Stimulated activated CD4-positive, alpha-beta T cell treated with anti-CD3 and anti-CD28 coated beads, Interleukin-15, amount 100 ng/mL, for 1 hour (primary cell): ENCODE measurements at places on chromosomes 1 and 21.

- DNase-seq, result no peak
Measured at GRCh38 chr1:14977338-14977931, 176.1 kb upstream of the TMEM51 start.

DNA sequence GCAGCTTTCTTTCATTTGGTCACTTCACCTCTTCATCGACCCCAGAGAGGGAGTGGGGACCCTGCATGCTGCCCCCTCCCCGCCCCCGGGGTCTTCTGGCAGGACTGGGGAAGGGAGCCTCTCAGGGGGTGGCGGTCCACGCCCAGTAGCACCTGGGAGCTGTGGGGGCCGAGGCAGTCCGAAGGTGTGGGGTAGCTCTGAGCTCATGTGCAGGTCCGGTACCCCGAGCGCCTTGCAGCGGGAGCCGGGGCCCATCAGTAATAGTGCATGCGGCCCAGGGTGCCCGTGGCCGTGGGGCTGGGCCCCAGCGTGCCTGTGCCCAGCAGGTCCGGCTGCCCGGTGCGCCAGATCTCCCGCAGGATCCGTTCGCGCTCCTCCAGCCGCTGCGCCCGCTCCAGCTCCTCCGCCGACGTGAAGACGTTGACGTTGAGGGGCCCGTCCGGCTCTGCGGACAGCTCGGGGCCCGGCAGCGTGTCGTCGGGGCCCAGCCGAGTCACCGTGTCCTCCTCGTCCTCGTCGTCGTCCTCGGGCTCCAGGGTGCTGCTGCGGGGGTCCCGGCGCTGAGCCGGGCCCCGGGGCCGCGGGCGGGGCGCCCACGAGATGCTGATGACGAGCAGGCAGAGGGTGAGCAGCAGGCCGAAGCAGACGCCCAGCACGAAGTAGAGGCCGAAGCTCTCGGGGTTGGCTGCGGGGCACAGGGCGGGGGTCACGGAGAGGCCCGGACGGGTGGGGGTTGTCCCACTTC, 1.2 kb downstream of the EVA1B start:
- no peak for DNase-seq

DNA sequence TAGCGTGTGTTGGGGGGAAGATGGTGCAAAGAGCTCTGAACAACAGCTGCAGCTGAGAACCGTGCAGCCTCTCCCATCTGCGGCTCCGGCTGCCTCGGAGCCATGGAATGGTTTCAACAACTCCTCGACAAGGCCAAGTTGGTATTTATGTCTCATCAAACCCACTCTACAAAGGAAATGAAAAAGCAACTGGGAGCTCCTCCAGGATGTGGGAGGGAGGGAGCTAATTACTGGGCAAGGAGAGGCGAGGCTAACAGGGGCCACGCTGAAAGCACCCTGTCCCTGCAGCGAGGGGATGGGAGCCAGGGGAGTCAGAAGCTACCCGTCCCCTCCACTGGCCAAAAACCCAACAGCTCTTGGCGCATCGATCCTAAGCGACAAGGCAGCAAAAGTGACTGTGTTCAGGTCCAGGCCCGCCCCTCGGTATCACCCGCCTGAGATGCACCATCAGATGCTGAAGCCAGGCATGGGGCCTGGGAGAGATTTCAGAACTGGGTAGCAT, 63.1 kb downstream of the ACOT7 start:
- no peak for DNase-seq

DNA sequence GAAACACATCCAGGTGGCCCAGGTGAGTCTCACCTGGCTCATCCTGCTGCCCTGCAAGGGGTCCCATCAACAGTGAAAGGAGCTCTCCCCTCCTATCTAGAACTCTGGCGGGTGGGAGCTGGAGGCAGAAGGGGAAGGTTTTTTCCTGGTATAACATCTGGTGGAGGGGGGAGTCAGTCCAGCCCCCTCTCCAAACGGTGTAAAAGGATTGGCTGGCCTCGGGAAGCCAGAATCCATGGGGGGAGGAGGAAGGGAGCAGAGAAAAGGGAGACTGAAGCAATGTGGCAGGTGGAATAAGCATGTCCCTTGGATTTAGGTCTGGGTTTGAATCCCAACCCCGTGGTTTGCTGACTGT, 1.2 kb upstream of the CAMK2N1 start:
- no peak for DNase-seq

- no peak for DNase-seq
Measured at GRCh38 chr1:180171691-180172090, 17.0 kb downstream of the QSOX1 start.

GRCh38 chr1:178411756-178412399, 84.9 kb downstream of the CLEC20A start:
- DNase-seq, result no peak

GRCh38 chr1:115156826-115157468, 67.6 kb upstream of the TSPAN2 start:
- no peak for DNase-seq

DNA sequence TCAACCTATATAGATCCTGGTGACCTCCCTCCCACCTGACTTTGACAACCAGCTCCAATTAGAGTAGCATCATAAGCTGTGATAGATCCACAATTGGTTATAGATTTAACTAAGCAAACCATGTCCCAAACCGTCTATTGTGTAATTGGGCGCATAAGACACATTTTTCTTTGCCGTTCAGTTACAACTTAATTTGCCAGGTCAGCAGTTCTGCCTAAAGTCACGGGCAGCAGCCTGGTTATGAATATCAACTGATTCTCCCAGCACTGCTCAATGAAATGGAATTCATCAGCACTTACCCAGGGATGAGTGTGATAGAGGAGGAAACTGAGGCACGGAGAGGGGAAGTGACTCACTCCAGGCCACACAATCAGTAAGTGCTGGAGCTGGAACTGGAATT, 73.4 kb downstream of the KLHDC7A start:
- DNase-seq, result no peak

GRCh38 chr1:36539526-36539925, 56.8 kb upstream of the CSF3R start:
- DNase-seq, result no peak

- DNase-seq, result no peak
Measured at GRCh38 chr1:116991918-116992317, 9.6 kb upstream of the CD101 start.

DNA sequence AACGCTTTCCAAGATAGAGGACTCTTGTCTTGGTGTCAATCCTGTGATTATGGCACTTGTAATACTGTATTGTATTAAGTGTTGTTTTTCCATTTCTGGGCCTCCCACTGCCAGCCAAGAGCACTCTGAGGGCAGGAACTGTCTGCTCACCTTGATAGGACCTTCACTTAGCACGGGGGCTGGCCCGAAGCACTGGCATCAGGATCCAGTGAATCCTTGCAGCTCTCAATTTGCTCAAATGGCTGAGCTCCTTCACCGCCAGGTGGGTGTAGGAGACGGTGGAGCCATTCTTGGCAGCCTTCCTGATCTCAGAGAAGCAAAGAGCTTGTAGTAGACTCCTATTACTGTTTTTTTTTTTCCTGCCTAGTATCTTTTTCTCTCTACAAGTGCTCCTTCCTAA, 17.7 kb downstream of the MECR start:
- no peak for DNase-seq

GRCh38 chr1:50915621-50916020, 44.4 kb downstream of the FAF1 start:
- no peak for DNase-seq
